Left cardiac atrium (tissue), 4 donors: ENCODE measurements at places on chromosomes 16 and 17.

DNA sequence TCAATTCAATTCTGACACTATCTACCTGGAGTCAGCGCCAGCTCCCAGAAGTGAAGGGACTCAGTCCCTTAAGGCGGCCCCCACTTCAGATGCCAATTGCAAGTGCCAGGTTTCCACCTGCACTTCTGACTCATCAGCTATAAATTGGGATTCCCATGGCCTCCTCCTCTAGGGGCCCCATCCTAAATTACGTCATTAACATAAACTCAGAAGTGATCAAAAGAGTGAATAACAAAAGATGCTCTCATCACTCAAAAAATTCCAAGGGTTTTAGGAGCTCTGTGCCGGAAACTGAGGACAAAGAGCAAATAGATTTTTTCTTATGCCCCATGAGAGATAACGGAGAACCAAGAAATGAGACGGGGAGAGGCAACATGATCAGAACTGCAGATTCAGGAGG lies 148.6 kb upstream of the IRX6 start:
- no peak for DNase-seq

DNA sequence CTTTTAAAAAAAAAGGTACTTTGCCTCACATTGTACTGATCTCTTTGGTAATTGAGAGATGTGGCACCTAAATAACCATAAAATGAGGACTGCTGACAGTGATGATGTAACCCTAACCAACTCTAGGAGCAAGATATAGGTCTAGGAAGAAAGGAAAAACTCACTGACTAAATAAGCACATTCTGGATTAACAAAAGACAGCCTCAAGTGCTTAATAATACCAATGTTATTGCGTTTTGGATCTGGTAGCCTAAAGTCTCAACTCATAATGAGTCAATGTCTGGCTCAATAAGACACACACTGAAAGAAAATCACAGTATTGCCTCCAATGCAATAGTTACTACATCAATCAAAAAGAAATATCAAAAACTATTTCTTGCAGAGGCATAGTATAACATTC lies 3.0 kb downstream of the ERN1 start:
- no peak for DNase-seq

- no peak for DNase-seq
Measured at GRCh38 chr16:7315813-7316212, 16.8 kb upstream of the RBFOX1 start.

DNA sequence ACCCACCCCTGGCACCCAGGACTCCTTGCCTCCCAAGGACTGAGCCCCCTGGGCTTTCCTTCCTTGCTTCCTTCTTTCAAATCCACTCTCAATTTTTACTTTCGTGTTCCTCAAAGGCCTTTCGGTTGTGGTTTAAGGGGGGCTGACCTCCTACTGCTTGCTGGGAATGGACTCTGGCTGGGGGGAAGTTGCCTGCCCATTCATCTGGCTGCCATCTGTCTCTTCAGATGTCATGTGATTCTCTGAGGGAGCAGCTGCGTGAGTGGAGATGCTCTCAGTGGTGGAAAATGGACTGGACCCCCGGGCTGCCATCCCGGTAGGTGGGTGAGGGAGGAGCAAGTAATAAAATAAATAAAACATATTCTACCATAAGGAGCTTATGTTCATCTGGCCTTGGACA lies 93.8 kb upstream of the RPRML start:
- DNase-seq, result no peak

GRCh38 chr17:29514792-29515191 lies 52.0 kb downstream of the ABHD15 start:
- DNase-seq, result no peak

GRCh38 chr17:13355054-13355453 lies 246.7 kb downstream of the HS3ST3A1 start:
- DNase-seq, result no peak

DNA sequence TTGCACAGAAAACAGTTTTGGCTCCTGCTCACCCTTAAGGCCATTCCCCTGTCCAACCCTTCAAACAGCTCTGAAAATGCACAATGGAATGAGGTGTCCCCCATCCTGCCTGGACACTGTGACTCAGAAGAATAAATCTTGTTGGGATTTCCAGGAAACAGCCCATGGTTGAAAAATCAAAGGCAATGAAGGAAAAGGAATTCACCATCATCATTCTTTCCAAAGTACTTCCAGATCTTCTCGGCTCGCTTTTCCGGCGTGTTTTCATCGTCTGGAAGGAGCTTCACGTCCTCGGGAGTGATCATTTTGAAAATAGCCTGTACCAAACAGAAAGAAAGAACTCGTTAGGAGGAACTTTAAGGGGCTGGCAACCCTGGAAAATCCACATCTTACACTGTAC lies 4.3 kb downstream of the RCVRN start:
- no peak for DNase-seq

DNA sequence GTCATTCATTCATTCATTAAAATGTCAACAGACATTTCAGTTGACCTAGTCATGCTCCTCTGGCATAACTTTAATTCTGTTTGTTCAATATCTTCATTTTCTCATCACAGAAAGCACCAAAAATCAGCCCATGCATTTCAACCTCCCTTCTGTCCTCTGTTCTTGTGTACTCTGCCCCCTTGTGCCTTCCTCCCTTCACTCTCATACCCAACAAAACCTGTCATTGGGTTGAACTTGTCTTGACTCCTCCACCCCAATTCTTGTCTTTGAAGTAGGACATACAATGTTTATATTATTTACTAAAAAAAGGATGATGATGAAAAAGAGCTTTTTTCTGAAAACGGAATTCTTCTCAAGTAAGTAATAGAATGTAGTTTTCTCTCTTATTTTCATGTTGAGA lies 43.8 kb downstream of the COX10 start:
- no peak for DNase-seq
